ENCODE measurements at places on chromosomes 7 and 10.

- no peak for DNase-seq
These were observed 233.0 kb downstream of the PTN start for GRCh38 chr7:137110535-137110934.

DNA sequence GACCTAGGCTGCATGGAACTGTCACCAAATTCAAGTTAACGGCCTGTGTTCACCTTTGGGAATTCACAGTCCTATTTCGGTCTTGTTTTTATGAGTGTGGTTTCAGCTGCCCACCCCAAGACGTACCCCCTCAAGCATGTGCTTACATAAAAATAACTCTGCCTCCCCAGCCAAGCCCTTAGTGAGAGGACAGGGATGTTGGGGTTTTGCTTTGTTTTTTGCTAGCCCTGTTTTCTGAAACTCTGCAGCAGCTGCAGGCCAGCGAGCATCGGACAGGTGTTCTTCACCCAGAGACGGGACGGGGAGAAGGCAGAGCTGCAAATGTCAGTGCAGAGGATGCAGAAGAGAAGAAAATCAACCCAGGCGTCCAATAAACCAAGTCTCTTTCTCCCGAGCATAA lies 13.5 kb downstream of the CHST15 start:
- DNase-seq, result no peak

DNA sequence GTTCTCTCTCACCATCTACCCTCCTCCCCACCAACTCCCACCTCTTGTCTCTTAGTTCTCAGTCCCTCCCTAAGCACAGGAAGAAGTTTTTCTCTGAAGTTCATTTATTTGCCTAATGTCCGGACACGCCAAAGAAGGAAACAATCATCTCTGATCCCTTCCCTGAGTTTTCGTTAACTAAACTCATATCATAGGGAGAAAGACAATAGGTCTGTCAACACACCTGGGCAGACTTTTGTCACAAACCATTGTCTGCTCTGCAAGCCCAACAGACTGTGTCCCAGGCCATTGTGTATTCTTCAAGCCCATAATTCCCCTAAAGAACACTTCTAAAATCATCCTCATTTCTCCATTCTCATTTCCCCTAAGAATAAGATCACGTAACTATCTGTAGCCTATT lies 691.0 kb upstream of the MBL2 start:
- DNase-seq, result no peak

GRCh38 chr10:64959116-64959515 lies 1437.9 kb downstream of the REEP3 start:
- no peak for DNase-seq

DNA sequence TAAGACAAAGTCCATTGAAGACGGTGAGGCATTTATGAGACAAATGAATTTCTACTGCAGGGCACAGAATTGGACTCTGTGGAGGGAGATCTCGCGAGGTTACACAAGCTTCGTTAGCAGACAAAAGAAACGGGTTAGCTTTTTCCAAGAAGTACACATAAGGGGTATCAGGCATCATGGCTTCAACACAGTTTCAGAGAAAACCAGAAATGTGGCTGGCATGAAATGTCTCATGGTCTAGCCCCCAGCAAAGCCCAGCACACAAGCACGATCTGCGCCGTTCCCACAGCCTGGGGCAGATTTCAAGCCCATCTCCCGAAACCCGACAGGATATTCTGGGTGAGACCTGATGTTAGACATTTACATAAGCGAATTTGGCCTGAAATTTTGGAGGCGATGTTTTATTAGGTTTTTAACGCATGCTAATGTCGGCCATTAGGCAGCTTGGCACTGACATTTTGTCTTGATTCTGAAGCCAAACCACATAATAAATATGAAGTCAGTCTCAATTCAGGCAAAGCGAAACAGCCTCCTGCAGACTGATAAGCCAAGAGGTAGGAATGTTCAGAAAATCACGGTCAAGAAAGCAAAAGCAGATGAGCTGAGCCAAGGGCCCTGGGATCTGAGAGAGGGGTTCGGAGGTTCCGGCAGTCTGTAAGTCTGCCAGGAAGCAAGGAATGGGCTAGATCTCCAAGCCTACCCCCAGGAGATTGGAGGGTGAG lies 240.5 kb downstream of the PRPF18 start:
- DNase-seq, result no peak
